ENCODE measurements at places on chromosomes 5 and 9.

DNA sequence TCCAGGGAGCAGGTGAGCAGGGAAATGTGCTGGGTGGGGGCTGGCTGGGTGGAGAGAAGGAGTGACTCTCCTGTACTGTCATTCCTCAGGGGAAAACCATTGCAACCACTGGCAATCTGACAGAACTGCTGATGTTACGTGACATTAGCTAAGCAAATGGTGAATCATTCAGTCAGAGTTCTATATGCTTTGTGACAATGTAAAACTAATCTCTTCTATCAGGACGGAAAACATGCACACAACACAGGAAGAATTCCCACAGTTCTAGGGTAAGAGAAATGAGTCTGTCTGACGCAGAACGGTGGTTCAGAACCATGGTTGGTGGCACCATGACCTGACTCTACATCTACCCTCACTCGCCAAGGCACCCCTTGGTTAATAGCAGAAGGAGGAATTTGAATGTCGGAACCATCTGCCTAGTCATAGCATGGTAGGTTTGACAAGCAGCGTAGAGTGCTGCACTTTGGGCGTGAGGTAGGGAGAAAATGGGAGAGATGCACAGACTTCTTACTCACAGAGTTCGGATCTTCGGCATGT is 243.6 kb upstream of the PANK3 start:
- no peak for DNase-seq

DNA sequence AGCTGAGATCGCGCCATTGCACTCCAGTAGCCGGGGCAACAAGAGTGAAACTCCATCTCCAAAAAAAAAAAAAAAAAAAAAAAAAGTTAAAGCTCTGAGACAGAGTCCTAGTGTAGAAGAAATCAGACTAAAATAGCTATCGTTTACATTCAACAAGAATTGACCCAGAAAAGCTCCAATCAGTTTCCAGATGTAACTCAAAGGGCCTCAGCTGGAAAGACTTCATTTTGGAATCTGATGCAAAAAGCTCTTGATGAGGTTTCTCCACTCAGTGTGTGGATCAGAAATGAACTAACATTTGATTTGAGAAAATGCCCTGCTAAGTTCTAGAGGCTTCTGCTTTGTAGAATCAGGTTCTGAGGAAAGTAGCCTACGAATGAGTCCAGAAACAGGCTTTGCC is 7.2 kb upstream of the C1QTNF2 start:
- no peak for DNase-seq

GRCh38 chr5:141298376-141298775 is 5.5 kb downstream of the SLC25A2 start:
- DNase-seq: no peak

GRCh38 chr9:134773842-134774241 is 106.8 kb upstream of the FCN2 start:
- DNase-seq: no peak
